ENCODE measurements at places on chromosomes 5 and 9.

GRCh38 chr5:1494780-1495524 lies 28.8 kb downstream of the LPCAT1 start:
- no peak for DNase-seq

GRCh38 chr9:138063033-138063432 lies 185.5 kb downstream of the CACNA1B start:
- DNase-seq = no peak

GRCh38 chr9:92463984-92464383 lies 18.3 kb downstream of the ASPN start:
- DNase-seq = no peak

GRCh38 chr9:121720311-121721057 lies 69.0 kb downstream of the DAB2IP start:
- DNase-seq = no peak

- DNase-seq = no peak
Observed at GRCh38 chr9:16090907-16091629, 538.2 kb downstream of the CCDC171 start.

- DNase-seq = no peak
Observed at GRCh38 chr5:54520438-54520846, 2.9 kb downstream of the SNX18 start.

- no peak for DNase-seq
Observed at GRCh38 chr5:121949885-121950284, 11.9 kb upstream of the SRFBP1 start.

DNA sequence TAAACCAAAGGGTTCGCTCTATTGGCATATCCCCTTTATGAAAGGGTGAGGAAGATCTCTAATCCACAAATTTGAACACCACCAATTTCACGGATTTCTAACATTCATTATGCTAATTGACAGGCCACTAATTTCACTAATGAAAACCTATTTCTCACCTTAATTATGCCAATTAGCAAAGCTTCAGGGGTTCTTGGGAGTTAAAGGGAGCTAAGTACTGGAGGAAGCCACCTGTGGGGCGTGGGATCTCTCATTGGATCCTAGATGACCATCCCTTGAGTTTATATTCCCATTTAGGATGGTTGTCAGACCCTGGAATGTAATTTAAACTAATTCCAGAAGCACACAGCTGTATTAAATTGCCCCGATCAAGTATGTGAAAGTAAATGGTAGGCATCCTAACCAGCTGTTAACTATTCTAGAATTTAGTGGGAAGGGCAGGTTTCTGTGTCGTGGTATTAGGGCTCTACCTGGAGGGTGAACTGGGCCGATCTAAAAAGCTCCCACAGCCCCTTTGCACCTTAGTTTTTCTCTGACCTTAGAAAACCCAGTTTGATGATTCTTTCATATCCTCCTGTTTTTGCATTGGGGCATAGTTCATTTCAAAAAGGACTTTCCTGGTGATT lies 77.1 kb downstream of the C9orf152 start:
- no peak for DNase-seq

DNA sequence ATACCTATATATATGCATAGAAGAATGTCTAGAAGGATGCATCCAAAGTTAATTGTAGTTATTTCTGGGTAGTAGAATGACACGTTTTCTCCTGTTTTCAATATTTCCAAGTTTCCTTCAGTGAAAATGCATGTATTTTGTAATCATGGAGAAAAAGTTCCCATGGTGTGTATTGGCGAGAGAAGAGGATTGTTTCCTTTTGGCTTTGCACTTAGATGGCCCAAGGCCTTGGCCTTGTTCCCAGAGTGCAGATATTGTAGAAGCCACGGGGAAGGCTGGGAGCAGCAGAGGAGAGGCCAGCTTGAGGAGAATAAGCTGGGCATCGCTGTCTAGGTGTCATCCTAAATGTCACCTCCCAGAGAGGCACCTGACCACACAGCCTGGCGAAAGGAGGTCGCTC lies 44.0 kb downstream of the IRF1 start:
- no peak for DNase-seq

DNA sequence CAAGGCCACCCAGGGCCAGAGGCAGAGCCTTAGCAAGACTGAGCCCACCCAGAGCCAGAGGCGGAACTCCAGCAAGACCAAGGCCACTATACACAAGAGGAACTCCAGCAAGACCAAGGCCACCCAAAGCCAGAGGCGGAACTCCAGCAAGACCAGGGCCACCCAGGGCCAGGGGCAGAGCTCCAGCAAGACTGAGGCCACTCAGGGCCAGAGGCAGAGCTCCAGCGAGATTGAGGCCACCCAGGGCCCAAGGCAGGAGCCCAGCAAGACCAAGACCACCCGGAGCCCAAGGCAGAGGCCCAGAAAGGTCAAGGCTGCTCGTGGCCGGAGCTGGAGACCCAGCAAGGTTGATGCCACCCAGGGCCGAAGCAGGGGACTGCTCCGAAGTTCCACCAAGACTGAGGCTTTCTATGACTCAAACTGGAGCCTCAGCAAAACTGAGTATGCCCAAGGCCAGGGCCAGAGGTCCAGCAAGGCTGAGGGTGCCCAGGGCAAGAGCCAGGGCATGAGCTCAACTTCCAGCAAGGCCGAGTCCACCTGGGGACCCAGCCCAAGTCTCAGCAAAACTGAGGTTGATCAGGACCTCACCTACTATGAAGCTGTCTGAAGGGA lies 4.2 kb downstream of the TOR2A start:
- DNase-seq = no peak

DNA sequence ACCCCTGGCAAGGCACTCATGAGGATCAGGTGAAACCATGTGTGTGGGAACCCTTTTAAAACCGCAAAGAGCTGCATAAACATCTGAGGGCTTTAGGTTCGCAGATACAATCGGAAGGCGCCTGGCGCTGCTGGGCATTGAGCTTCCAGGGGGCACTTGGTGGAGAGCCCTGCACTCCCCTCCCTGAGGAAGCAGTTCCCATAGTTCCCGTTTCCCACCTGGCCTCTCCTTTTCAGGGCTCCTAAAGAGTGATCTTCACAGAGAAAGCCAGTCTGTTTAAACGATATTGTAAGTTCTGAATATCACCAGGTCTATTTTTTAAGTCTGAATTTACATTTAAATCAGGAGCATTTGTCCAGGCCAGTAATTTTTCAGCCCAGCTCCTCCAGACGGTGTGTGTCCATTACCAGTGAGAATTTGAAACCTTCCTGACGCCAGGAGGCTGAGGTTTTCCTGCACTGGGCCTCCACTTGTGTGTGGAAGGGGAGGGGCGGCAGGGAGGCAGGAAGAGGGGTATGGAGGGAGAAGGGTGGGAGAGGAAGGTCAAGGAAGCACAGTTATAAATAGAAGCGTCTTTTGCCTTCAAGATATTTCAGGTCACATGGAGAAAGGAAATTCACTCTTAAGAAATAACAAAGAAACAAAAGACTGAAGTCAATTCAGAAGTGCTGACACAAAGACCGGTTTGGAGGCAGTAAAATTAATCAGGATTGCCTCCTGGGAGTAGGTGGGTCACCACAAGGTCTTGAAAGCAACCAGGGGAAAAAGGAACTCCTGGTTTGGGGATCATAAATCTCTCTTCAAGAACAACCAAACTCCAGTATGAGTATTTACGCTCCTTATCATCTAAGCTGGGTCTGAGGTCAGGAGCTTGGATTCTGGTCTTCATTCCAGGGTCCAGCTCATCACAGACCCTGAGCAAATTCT lies 14.3 kb upstream of the MGAT1 start:
- no peak for DNase-seq

DNA sequence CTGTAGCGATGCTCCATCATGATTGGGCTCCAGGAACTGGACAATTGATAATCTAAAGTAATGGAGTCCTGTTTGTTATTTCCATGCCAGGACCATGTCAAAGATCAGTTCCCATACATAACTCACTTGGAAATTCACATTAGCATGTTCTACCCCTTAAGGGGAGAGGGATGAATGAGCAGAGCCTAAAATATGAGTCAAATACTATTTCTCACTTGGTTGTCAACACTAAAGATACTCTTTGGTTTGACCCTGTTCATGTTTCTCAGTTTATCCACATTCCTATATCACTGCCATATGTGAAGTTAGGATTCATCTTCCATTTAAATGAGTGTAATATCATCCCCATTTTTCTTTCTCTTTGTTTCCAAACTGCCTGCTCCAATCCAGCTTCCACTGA lies 321.6 kb upstream of the PAPPA start:
- DNase-seq = no peak

DNA sequence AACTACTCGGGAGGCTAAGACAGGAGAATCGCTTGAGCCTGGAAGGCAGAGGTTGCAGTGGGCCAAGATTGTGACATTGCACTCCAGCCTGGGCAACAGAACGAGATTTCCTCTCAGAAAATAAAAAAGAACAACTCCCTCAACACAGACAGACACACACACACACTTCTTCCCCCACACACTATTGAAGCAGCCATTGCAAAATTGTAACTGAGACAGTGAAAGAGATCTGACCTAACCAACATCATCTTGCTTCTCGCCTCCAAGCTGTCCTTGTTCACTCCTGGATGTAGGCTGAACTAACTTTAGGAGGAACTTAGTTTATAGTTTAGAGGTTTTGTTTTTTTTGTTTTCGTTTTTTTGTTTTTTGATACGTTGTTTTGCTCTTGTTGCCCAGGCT lies 13.0 kb upstream of the PLIN2 start:
- DNase-seq = no peak

- no peak for DNase-seq
Observed at GRCh38 chr5:128287740-128288139, 204.2 kb downstream of the SLC12A2 start.

GRCh38 chr5:104171958-104172690 lies 609.5 kb upstream of the NUDT12 start:
- DNase-seq = no peak

- DNase-seq = no peak
Observed at GRCh38 chr9:129010267-129010975, 17.7 kb downstream of the SH3GLB2 start.

GRCh38 chr5:73160239-73160671 lies 12.7 kb upstream of the TMEM174 start:
- no peak for DNase-seq

DNA sequence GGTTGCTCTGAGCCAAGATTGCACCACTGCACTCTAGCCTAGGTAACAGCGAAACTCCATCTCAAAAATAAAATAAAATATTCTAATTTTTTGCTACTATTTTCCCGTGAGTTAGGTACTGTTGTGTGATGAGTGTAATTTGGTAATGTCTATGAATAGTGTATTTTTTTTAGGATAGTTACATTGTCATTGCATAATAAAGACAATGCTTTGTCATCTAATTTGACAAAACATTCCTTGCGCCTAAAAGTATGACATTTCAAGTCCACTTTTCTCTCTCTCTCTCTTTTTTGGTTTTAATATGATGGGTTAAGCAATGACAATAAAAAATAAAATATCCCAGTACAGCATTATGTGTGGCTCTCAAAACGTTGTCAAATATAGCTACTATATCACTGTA lies 29.3 kb downstream of the UBE2R2 start:
- DNase-seq = no peak

- DNase-seq = no peak
Observed at GRCh38 chr5:151675611-151676313, 11.0 kb downstream of the SPARC start.

- DNase-seq = no peak
Observed at GRCh38 chr5:91074615-91075014, 308.5 kb downstream of the ARRDC3 start.

GRCh38 chr5:136808756-136809155 lies 443.4 kb upstream of the TRPC7 start:
- no peak for DNase-seq

DNA sequence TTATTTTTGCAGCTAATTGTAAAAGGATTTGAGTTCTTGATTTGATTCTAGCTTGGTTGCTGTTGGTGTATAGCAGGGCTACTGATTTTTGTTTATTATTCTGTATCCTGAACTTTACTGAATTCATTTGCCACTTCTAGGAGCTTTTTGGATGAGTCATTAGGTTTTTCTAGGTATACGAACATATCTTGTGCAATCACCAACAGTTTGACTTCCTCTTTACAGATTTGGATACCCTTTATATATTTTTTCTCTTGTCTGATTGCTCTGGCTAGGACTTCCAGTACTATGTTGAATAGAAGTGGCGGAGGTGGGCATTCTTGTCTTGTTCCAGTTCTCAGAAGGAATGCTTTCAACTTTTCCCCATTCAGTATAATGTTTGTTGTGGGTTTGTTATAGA lies 210.8 kb downstream of the FGF10 start:
- DNase-seq = no peak

- no peak for DNase-seq
Observed at GRCh38 chr5:11507156-11507910, 396.9 kb downstream of the CTNND2 start.

- no peak for DNase-seq
Observed at GRCh38 chr9:83956086-83956435, 24.0 kb downstream of the HNRNPK start.

- no peak for DNase-seq
Observed at GRCh38 chr5:85278193-85278592, 893.5 kb upstream of the EDIL3 start.

- DNase-seq = no peak
Observed at GRCh38 chr5:132094393-132095076, 20.9 kb downstream of the CSF2 start.

- no peak for DNase-seq
Observed at GRCh38 chr5:78633700-78634099, 14.9 kb downstream of the LHFPL2 start.

GRCh38 chr5:54658010-54658409 lies 140.5 kb downstream of the SNX18 start:
- DNase-seq = no peak

- no peak for DNase-seq
Observed at GRCh38 chr5:163867738-163868137, 362.3 kb downstream of the MAT2B start.

- peak; percentile 35 for DNase-seq
Observed at GRCh38 chr9:101486693-101487442, 46.8 kb upstream of the RNF20 start.

GRCh38 chr9:133729617-133730281 lies 8.4 kb downstream of the SARDH start:
- DNase-seq = no peak

DNA sequence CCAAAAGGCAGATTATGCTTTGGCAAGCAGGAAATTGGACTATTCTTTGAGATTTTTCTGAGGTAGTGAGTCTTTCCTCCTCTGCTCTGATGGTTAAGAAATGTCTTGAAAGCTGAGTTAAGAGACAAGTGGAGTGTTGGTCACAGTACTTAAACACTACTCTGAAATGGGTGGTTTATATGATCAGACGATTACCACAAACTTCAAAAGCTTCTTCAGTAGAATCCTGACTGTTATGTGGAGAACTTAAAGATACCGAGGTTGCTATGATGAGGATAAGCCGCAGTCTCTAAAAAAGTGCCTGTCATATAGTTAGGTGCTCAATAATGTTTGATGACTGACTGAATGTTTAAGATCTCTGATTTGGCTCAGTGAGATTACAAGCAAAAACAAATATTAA lies 24.3 kb downstream of the GCNT4 start:
- no peak for DNase-seq

- DNase-seq = no peak
Observed at GRCh38 chr5:131068893-131069643, 96.0 kb downstream of the HINT1 start.

All from hematopoietic multipotent progenitor cell treated with erythropoietin and hydrocortisone succinate and interleukin-3 and kit ligand, for 15 days (in vitro differentiated cells).